ENCODE measurements at places on chromosomes 7 and 10. TPM values are rescaled to one million over a fixed set of nuclear protein-coding genes. Genes with fewer than 3 reads are reported as not detected.

DNA sequence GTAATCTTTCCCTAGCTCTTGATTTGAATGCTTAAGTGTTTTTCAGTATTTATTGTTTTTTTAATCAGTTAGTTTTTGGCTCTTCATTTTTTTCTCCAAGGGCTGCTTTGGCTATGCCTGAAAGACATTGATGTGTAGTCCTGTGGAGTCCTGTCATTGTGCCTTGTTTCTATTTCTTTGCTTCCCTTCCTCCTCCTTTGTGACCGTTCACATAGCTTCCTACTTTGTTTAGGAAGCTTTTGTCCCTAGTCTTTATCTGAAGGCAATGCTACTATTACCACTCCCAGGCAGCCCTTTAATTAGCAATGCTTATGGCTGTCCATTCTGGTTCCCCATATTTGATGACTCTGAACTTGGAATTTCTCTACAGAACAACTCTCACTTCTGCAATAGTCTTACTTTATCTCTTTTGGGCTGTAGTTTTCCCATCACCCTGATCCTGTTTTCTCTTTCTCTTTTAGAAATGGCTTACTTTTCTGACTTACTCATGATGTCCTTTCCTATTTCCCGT, 39.9 kb downstream of the ADCYAP1R1 start:
- no peak for DNase-seq

DNA sequence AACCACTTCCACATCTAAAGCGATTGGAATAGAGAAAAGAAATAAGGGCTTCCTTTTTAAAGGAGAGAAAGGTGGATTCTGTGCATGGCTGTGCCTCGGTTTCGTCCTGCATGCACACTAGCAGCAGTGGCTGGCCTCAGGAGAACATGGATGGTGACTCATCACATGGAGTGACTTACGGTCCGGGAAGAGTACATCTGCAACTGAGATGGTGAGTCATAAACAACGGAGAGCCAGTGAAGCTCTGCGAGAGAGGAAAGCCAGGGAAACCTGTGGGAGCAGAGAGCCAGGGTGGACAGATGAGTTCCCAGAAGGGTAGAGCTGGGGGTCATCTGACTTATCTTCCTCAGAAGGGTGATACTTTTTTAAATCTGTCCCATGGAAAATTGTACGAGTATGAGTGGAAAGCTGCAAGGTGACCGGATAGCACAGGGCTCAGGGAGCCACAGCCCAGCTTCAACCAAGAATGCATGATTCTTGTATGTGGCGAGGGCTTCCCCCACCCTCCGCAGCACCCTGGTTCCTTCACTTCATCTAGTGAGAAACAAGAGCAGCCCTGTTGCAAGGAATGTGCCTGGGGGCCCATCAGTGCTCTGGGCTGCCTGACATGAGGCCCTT, 259.1 kb downstream of the KLF6 start:
- DNase-seq: peak; percentile 57

DNA sequence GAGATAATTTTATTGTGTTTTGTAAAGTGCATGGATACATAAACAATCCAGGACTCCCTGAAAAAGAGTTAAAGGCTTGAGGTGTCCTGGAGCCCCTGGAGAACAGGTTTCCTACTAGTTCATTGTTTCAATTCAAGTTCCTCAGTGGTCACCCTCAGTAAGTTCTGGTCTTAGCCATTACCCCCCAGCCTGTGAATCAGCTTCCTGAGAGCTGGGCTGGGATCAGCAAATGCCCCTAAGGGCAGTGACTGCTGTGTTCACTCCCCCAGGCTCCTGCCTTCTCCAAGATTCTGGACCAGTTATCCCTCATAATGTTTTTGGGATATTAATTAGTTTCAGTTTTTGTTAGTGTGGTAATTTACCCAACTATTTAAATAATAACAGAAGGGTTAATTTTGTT, 151.6 kb upstream of the PRSS58 start:
- no peak for DNase-seq

DNA sequence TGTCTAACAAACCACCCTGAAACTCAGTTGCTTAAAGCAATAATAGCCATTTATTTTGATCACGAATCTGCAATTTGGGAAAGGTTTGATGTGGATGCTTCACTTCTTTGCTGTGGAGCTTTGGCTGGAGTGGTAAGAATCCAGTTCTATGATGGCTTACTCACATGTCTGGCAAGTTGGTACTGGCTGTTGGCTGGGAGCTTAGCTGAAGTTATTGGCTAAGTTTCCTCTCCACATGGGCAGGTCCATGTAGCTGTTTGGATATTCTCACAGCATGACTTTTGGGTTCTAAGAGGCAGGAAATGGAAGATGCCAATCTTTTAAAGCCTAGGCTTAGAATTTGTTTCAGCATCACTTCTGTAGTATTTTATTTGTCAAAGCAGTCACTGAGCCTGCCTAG, 277.6 kb upstream of the NRP1 start:
- DNase-seq: no peak

- peak; percentile 81 for DNase-seq
These were observed 5.1 kb downstream of the PRXL2A start for GRCh38 chr10:80413271-80413996.

PNLIPRP1 gene
- total RNA-seq: not detected

GRCh38 chr10:71038921-71039320, 150.6 kb upstream of the PCBD1 start:
- no peak for DNase-seq

TSPAN12 gene
- 18.8 TPM for total RNA-seq

DNA sequence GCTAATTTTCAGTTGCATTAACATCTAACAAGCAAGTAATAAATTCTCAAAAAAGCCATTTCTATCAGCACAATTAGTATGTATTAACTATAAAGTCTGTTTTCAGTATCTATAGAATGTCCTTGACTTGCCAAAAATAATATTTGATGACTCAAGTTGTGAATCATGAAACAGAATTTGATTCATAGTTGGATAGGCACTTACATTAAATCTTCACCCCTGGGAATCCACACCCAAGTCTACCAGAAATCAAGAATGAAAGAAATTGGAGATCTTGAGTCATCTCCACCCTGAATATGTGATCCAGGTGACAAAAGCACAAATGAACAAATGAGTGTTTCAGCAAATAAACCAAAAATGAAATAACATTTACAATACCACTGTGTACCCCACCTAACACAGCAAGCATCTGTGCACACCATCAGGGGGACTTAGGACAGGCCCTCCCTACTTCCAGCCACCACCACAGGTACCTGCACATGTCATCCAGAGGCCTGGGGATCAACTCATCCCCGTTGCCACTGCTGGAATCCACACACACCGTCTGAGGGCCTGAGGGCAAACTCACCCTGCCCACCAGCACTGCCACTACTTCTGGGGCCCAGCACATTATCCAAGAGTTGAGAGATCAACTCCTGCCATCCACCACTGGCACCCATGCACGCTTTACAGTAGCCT, 160.1 kb downstream of the MTERF1 start:
- DNase-seq: no peak

PAPOLB gene
- 0.29 TPM for total RNA-seq

ENO4 gene
- 0.73 TPM for total RNA-seq

GRCh38 chr7:90856351-90857070, 260.4 kb downstream of the CDK14 start:
- DNase-seq: no peak

TUBAL3 gene
- not detected for total RNA-seq

DNA sequence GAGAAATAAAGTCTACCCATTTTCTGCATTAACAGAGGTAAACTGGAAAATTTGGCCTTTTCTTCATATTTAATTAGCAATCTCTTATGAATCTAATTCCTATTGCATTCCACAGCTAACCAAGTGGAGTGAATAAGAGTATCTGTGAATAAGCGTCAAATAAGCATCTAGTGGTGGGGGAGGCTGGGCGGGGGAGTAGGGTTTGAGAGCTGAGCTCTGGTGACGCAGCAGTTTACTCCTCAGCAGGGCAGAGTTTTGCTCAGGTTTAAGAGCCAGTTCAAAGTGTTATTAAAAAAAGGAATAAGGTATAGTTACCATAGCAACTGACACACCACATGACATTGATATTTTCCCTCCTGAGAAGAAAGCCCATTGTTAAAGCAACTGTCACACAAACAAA, 1346.8 kb upstream of the CELF2 start:
- no peak for DNase-seq

GRCh38 chr7:158121441-158122045, 466.1 kb downstream of the PTPRN2 start:
- no peak for DNase-seq

DNA sequence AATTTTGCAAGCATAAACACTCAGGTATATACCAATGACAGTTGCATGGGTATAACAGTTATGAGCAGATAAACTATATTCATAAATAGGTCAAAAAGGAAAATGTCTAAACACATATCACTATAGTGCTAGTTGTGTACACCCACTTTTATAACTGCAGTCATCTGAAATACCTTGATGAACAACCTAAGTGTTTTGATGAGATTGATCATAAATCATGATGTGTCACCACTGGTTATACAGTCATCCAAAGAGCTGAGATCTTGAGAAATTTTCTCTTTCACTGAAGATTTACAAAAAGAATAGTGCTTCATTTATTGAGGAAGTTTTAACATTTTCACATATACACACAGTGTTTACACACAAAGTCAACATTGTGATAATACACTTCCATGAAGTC, 78.6 kb upstream of the SLC25A13 start:
- no peak for DNase-seq

CTAGE4 gene
- 4.0 TPM for total RNA-seq

RASA4B gene
- total RNA-seq: 10.9 TPM

DNA sequence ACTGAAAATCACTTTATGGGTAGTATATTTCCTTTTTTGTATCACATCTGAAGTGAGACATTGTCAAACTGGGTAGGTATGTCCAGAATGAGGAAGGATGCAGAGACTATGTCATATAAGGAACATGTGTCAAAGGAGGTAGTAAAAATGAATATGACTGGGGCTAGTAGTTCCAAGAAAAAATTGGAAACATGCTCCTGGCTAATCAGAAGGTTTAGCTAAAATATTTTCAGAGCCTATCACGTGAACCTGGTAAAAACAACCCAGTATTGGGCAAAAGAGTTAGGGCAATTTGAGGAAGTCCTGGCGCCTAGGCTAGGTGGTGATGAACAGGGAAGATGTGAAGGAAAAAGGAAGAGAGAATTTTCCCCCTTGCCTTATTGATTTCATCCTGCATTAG, 26.4 kb downstream of the ENTPD1 start:
- no peak for DNase-seq

DNA sequence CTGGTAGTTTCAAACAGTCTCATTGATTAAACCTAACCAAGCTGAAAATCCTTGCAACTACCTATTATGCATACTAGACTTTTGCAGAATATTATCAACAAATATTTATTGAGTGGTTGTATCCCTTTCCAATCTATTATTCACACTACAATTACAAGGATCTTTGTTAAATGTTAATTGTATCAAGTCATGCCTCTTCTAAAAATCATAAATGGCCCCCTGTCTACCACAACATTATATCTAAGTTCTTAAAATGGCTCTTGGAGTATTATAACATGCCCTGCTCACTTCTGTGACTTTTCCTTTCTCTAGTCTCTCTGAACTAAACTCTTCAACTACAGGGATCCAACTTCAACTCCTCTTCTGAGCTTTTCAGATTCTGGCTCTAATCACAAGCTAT, 219.3 kb downstream of the IMMP2L start:
- DNase-seq: no peak

EVX1 gene
- total RNA-seq: 5.6 TPM

DNA sequence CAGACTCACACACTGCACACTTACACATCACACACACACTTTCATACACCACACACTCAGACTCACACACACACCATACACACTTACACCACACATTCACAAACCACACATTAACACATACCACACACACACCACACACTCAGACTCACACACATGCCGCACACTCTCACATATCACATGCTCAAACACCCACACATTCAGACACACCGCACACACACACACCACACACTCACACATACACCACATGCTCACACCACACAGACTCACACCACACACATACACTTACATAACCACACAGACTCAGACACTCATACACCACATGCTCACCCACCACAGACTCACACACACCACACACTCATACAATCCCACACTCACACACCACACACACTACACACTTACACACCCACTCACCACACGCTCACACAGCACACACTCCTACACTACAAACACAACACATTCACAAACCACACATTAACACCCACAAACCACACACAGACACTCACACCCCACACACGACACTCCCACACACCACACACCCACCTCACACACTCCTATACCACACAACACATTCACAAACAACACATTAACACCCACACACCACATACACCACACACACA, 125.4 kb downstream of the EVX1 start:
- DNase-seq: no peak

GRCh38 chr7:88358526-88358838, 51.8 kb upstream of the STEAP4 start:
- DNase-seq: no peak

DNA sequence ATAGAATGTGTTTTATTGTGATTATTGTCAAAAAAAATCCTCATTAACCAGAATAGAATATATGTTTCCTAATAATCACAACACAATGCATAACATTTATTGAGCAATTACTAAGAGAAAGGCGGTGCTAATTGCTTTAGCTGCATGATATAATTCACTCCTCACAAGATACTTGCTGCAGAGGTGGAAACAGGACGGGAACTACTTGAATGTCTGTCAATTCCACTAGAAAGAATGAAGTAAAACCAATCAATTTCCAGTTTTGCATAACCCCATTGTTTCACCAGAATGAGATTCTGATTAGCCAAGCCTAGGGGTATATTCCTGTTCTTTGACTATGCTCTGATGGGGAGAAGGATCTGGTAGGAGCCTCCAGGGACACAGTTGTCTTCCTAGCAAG, 239.1 kb upstream of the NRP1 start:
- DNase-seq: no peak

- no peak for DNase-seq
These were observed 36.8 kb upstream of the AOAH start for GRCh38 chr7:36760856-36761762.

DNA sequence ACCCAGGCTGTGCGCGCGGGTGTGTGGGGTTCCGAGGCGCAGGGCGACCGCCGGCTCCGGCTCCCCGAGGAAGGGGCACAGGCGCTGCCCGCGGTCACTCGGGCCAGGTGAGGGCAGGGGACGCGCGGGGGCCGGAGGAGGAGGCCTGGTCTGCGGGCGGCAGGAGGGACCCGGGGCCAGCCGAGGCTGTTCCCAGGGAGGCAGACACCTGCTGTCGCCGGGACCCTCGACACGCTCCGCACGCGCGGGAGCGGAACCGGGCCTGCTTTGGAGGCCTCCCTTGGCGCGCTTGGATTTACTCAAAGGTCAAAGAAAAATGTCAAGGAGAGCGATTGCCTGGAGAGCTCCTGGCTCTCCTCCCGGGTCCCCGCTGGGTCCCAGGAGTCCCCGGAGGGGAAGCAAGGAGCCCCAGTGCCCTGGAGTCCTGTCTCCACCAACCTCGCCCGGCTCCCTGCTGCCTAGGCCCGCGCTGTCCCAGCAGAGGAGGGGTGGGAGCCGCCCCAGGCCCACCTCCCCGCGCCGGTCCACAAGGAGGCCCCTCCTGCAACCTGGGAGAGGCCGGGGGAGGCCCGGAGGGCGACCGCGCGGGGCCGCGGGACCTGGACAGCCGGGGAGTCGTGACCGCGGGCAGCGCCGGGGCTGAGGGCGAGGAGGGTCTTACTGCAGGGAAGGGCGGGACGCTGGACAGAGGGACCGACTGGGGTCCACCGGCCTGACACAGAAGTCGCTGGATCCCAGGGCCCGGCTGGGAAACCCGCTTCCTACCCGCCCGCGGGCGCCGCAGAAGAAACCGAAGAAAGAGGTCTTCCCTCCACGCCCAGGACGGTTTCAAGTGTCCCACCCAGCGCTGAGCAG, 348.9 kb downstream of the DNAJB6 start:
- no peak for DNase-seq

GIMAP1 gene
- 3.5 TPM for total RNA-seq

PBLD gene
- 13.9 TPM for total RNA-seq

FAM24B gene
- 6.4 TPM for total RNA-seq

- DNase-seq: no peak
These were observed 48.2 kb downstream of the IKZF1 start for GRCh38 chr7:50352751-50353150.

OR2A1 gene
- not detected for total RNA-seq

Measured in ureter (tissue), 1 donor.